HT1080 (cell line): ENCODE measurements at places on chromosomes 7 and 10. TPM values are rescaled to one million over a fixed set of nuclear protein-coding genes. Genes with fewer than 3 reads are reported as not detected.

The PPP1R9A gene
- total RNA-seq = 3.8 and 4.3 TPM in 2 replicates

The HSPA14 gene
- 32.3 and 33.0 TPM in 2 replicates for total RNA-seq

The EN2 gene
- not detected in 2 replicates for total RNA-seq

The IFIT2 gene
- total RNA-seq = 0.53 and 0.92 TPM in 2 replicates

The AQP1 gene
- 0.10 TPM in 1 of 2 replicates, not detected in the other for total RNA-seq

The FAM13C gene
- 2.8 and 3.1 TPM in 2 replicates for total RNA-seq

DNA sequence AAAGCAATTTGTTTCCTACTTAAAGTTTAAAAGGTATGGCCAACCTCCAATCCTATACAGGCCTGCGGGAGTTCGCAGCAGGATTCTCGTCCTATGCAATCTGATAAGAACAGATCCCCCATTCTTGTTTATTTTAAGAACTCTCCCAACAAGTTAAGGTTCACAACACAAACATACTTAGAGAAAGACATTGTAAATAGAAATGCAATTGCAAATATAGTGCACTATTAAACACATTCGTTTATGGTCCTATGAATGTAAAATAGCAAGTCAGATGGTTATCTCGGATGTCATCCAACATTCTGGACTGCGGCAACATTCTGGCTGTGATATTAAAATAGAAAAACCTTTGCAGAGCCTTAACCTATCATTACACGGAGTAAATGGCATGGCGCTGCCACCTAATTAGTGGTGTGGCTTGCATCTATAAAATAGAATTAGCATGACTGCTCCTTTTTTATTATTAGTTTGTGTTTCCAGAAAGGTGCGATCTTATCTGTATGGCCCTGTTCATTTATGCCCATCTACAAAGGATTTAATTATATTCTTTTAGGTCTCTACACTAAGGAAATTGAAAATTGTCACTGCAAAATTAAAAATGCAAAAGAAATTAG lies 37.0 kb downstream of the BEND7 start:
- DNase-seq = no peak

DNA sequence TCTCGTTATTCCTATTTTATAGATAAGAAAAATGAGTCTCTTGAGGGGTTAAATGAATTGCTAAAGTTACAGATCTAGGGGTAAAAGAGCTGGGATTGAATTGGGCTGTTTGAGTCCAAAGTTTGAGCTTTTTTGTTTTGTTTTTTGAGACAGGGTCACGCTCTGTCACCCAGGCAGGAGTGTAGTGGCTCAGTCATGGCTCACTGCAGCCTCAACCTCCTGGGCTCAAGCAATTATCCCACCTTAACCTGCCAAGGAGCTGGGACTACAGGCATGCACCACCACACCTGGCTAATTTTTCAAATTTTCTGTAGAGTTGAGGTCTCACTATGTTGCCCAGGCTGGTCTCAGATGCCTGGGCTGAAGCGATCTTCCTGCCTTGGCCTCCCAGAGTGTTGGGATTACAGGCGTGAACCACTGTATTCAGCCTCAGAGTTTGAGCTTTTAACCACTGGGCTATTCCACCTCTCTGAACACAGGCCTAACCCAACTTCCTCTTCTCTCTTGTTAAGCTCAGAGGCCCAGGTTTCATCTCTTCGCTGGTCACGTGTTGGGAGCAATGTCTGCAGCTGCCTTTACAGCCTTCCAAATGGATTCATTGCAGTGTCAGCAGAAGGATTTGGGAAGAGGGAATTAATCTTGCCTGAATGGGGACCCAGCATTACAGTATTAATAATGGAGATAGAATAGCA lies 8.0 kb downstream of the SUFU start:
- DNase-seq = no peak

- DNase-seq = no peak
Measured at GRCh38 chr7:16365177-16365576, 56.2 kb downstream of the CRPPA start.

DNA sequence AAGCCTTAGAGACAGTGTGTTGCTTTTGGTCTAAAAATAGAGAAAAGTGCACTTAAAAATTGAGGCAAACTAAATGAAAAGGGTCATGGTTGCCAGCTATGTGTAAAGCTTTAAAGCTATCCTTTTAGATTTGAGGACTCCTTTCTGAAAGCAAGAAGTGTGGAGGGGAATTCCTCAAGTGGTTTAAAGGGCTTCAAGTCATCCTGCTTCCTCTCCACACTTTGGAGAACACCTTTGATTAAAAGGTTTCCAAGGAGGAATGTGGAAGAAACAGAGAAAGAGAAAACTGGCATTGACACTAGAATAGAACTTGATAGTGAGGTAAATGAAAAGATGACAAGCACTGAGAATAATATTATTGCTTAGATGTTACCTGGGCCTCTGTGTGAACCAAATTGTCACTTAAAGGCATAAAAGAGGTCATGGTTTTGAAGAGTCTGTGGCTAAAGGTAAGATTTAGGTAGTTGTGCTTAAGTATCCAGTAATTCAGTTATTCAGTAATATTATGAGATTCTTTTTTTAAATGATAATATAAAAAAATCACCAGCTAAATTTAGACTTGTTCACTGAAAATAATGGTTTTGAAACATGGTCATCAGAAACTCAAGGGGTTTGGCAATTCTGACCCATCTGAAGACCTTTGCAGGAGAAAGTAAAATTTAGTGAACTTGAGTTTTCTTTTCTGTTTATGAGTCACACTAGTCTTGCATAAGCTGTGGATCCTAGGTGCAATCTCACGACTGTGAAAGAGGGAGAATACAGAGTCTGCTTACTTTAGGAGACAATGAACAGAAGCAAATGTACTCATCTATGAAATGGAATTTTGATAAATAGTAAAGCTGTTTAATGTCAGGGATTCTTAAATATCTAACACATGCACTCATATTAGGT lies 466.0 kb downstream of the KIF20B start:
- peak; percentile 26 for DNase-seq

DNA sequence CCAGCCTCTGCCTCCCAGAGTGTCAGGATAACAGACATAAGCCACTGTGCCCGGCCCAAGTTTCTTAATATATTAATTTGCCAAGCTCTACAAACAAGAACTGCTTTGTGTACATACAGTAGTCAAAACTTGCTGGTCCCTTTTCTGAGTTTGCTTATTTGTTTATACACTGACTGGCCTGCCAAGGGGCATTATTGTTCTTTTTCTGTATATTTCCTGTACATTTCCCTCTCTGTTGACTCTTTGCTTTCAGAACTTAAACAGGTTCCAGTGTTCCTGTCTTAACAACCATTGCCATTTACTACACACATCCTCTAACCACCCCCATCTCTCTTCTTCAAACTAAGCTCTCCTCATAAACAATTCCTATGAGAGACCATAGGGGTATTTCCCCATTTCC lies 61.5 kb upstream of the RPA3 start:
- peak; percentile 5 for DNase-seq

GRCh38 chr7:129423700-129424410 lies 10.4 kb upstream of the STRIP2 start:
- DNase-seq = no peak

DNA sequence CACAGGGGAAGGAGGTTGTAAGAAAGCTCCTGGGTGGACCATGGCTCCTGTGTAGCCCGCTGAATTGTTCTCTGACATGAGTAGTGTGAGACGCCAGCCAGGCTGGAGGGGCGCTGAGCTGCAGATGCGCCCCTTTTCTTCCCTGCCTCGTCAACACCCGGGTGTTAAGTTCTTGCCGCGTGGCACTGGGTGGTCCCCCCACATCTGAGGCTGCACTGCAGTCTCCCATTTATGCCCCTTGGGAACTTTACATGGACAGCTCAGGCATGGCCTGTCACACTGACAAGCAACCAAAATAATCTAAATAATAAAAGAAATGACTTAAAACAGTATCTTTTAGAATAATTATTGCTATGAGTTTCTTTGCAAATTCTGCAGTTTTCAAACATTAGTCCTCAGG lies 34.6 kb upstream of the HSPA12A start:
- DNase-seq = no peak

GRCh38 chr7:127534636-127535035 lies 50.8 kb downstream of the GCC1 start:
- no peak for DNase-seq
